ENCODE measurements at places on chromosomes 12 and 14. TPM values are rescaled to one million over a fixed set of nuclear protein-coding genes. Genes with fewer than 3 reads are reported as not detected.

Gene OR4N2
- total RNA-seq, result not detected

Gene PLEKHD1
- total RNA-seq, result 0.05 TPM

Gene RAD52
- 12.4 TPM for total RNA-seq

Gene YARS2
- 29.0 TPM for total RNA-seq

Gene ZFHX2
- total RNA-seq, result 27.3 TPM

Gene PCNX4
- total RNA-seq, result 67.9 TPM

Gene ASPG
- not detected for total RNA-seq

DNA sequence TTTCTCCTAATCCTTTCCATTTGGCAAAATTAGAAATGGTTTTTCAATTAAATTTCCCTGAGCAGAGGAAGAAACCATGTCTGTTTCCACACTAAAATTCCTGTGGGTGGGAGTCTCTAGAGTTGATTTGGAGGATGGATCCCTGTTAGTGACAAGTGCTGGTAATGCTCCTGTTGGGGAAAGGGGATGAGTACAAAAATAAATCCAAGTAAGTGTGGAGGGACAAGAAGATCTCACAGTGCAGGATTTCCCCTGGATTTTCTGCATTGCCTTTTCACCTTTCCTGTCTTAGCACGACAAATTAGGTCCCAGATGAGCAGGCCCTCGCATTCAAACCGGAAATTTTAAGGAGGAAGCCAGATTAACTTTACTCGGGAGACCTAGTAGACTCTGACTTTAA is 107.5 kb downstream of the DAD1 start:
- DNase-seq, result no peak

DNA sequence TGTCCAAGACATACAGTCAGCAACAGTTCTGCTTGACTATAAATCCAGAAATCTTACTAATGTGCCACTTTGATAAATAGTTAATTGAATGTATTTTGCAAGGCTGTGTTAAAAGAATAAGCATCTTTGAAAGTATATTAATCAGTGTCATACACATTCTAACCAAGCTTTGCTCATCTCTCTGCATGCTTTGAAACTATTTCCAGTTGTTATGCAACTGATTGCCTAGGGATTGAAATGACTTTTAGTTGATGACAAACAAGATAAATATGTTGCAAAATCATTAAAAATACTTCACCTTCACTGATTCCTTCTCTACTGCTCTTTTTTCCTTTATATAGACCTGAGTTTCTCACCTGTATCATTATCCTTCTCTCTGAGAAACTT is 91.3 kb downstream of the AEBP2 start:
- DNase-seq, result peak; percentile 42

- DNase-seq, result no peak
Observed at GRCh38 chr14:104397956-104398355, 181.6 kb upstream of the C14orf180 start.

- no peak for DNase-seq
Observed at GRCh38 chr14:94451091-94451771, 1.4 kb downstream of the SERPINA11 start.

- DNase-seq, result no peak
Observed at GRCh38 chr14:77872983-77873382, 73.1 kb downstream of the ADCK1 start.

- peak; percentile 99 for DNase-seq
Observed at GRCh38 chr14:90383126-90383730, 13.6 kb upstream of the CALM1 start.

DNA sequence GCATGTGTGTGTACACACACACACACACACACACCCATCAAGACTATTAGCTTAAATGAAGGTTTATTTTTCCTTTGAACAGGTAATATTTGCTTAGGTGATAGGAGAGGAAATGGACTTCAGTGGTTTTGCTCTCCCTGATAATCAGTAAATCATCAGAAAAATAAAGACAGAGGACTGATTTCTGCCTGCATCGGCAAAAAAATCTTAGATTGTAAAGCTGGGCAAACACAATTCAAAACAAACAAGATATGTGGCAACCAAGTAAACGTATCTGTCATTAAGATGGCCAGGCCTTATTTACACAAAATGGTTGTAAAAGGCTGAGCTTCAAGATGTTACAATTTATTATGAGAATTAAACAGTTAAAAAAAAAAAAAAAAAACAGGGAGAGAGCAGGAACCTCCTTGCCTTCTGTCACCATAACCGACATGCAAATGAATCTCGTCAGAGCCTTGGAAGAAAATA is 31.3 kb downstream of the PRKD1 start:
- DNase-seq, result no peak

- peak; percentile 49 for DNase-seq
Observed at GRCh38 chr12:10363914-10364814, 25.7 kb downstream of the KLRK1 start.

- no peak for DNase-seq
Observed at GRCh38 chr12:57833672-57834071, 12.9 kb downstream of the CTDSP2 start.

GRCh38 chr12:24116548-24116947 is 167.1 kb upstream of the SOX5 start:
- no peak for DNase-seq

DNA sequence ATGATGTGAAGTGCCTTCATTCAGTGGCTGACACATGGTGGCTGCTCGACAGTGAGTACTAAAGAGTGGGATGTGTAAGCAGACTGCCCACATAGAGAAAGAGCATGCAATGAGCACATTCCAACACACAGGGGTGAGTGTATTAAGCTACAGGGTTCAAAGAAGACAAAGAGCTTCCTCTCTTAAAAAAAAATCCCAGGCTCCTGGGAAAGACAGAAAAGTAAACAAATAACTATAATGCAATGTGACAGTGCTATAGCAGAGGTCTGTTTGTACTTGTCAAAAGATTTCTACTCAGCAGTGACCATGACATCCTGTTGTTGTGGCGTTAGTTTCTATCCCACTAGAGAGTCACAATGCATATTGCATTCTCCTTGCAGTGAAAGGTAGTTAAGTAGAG is 12.4 kb upstream of the PCNX1 start:
- DNase-seq, result no peak

DNA sequence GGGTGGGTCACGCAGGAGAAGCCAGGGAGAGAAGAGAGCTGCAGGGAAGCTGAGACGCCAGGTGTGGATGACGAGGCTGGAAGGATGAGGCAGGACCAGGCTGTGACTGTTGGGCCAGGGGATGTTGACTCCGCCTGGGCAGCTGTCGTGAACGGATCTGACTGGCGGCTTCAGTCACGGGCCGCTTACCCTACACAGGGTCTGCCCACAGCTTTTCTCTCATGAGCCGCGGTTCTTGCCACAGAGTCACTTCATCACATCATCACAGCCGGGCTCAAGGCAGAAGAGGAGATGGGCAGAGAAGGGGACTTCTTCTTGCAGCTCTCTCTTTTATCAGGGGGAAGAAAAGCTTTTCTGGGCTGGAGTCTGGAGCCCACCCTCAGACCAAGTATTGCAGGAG is 7.7 kb downstream of the CLBA1 start:
- no peak for DNase-seq

GRCh38 chr12:12503384-12504078 is 59.1 kb downstream of the DUSP16 start:
- no peak for DNase-seq

DNA sequence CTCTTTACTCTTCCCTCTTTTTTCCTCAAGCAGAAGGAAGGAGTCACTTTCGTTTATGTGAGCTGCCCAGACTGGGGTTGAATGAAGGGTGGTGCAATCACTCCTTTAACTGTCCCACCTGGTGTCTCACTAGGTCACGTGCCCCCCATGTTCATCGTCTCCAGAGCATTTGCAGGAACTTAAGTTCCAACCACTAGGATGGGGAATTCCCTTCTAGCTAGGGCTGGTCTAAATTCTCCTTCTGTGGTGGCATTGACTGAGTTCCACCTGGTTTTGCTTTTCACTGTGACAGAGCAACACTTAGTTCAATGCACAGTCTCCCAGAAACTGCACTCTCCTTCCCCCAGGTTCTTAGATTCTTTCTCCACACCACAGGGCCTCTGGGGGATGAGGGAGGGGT is 9.5 kb downstream of the FANCM start:
- DNase-seq, result no peak
